ENCODE measurements at places on chromosomes 11 and 22. TPM values are rescaled to one million over a fixed set of nuclear protein-coding genes. Genes with fewer than 3 reads are reported as not detected.
A peak's percentile ranks its signal among the peaks of the same experiment; 100 is the strongest.

DNA sequence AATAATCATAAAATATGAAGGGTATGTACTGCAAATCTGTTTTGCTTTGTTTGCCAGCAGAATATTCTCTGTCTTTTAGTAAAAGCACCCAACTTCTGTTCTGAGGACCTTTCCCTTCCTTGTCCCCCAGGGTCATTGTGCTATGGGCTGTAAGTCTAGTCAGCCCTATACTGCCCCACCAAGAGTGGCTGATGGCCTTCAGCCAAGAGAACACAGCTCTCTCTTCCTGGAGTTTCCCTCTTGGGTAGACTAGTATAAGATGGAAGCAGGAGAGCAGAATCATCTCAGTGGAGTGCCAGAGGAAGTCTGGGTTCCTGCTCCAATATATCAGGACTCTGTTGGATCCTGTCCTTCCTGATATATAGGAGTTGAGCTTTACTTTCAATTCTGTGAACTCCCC is 29.0 kb downstream of the MMP13 start:
- no peak for DNase-seq

The EXPH5 gene
- total RNA-seq: 2.2 TPM

The GLYATL2 gene
- not detected for total RNA-seq

- DNase-seq: no peak
These were observed 42.0 kb upstream of the TUB start for GRCh38 chr11:8038811-8039529.

DNA sequence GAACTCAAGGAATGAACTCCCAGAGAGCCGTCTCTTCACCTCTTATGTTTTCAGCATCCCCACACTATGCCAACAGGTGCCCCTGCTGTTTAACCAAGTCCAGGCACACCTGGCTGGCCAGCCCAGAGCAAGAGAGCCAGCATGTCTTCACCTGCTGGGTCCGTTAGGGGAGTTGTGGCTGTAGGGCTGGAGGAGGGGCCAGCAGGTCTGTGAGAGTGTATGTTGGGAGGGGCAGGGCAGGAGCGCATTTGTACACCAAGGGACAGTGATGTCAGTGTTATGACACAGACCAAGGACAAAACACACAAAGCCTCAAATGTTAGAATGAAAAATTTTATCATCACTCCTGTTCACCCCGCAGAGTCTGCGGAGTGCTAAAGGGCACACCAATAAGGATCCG is 5.8 kb downstream of the PATZ1 start:
- no peak for DNase-seq

The MRGPRF gene
- 7.6 TPM for total RNA-seq

The C11orf65 gene
- 0.43 TPM for total RNA-seq

GRCh38 chr11:9799886-9800285 is 136.0 kb downstream of the SWAP70 start:
- no peak for DNase-seq

The C11orf16 gene
- not detected for total RNA-seq

The HBG2 gene
- not detected for total RNA-seq

GRCh38 chr11:71272161-71272560 is 19.8 kb upstream of the SHANK2 start:
- no peak for DNase-seq

DNA sequence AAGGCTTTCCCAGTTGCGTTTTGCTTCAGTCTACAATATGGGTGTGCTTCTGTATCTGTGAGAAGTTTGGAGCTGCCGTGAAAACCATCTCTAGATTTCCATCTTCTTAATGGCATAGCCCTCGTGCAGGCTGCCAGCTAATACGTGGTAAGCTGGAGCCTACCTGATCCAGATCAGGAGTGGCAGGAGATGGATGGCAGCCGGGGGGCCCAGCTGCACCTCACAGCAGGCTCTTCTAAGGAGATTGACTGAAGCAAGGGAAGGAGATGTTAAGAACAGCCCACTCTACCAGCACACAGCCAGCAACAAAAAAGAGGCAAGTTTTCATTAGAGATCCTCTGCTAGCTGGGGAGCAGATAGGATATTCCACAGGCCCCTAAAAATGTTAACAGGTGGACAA is 115.5 kb downstream of the MSANTD4 start:
- no peak for DNase-seq

- DNase-seq: no peak
These were observed 134.3 kb downstream of the ELP4 start for GRCh38 chr11:31643857-31644256.

DNA sequence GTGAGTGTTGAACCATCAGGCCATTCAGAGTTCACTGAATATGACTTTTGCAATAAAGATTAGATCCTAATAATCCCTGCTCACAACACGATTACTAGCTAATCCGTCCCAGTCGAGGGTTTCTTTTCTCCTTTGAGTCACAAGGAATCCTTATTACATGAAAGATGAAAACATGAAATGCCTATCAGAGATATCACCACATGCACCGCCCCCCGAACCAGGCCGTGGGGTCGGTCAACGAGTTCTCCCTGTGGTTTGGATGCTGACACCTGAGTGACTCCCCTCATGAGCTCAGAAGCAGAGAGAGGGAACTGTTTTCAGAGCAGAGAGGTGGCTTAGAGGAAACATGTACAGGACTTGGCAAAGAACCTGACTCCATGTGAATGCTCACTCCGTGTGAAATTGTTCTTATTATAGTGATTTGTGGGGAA is 263.3 kb downstream of the ETS1 start:
- DNase-seq: no peak

The NAALAD2 gene
- total RNA-seq: 1.1 TPM

DNA sequence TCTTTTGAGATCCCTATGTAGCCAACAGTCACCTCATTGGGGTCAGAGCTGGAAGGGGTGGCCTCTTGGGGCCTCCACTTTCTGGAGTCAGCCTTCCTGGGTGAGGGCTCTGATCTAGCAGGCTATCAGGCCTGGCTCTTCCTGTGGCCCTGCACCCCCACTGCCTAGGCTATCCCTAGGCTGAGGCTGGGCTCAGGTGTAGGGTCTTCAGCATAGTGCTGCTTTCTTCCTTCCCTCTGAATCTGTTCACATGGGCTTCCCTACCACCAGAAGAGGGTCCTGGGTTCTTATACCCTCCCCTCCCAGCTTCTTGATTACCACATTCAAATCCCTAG is 456 bp upstream of the SPI1 start:
- DNase-seq: no peak

GRCh38 chr11:76056876-76057275 is 149.4 kb downstream of the WNT11 start:
- no peak for DNase-seq

The UCP3 gene
- total RNA-seq: 13.1 TPM

- DNase-seq: no peak
These were observed 52.5 kb downstream of the TRIM44 start for GRCh38 chr11:35714882-35715627.

DNA sequence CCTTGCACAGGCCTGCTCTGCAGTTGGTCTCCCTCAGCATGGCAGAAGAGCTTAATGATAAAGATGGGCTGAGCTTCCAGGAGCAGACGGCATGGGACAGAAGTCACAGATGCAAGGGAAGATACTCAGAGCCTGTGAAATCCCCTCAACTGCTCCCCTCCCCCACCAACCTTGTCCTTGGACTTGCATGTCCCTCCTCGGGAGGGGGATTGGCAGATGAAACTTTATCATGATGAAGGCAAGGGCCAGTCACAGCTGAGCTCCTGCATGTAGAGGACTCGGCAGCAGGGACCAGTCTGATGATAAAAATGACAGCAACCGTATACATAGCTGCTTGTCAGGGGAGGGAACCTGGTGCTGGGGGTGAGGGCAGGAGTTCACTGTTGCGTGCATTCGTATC is 6.8 kb upstream of the SLC22A8 start:
- no peak for DNase-seq

GRCh38 chr11:65861533-65862183 is 1.4 kb downstream of the MUS81 start:
- DNase-seq: peak; percentile 21

DNA sequence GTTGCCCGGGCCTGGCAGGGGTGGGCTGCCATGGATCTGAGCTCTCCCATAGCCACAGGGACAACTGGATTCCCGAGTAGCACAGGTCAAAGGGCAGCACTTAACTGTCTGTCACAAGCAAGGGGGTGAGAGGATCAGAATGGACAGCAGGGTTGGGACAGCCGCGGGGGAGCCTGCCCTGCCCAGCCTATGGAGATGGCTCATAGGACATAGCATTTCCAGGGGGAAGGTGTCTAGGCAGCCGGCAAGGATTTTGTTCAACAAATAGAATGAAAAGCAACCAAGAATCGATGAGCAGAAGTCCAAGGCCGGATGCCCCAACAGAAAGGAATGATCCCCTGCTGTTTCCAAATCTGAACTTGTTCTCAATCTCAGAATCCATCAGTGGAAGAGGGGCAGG is 92.9 kb downstream of the RPS6KA4 start:
- no peak for DNase-seq

The OTOG gene
- not detected for total RNA-seq

DNA sequence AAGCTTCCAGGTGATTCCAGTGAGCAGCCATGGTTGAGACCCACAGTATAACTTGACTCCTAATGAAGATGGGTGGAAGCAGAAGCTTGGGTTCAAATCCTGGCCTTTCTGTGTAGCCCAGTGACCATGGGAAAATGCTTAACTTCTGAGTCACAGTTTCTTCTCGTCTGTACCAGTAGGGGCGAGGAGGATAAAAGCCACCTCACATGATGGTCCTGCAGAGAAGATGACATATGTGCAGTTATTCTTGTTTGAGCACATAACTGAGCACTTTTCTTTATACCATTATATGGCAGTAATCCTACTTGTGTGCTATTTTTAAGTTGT is 4.9 kb downstream of the TMEM109 start:
- no peak for DNase-seq

DNA sequence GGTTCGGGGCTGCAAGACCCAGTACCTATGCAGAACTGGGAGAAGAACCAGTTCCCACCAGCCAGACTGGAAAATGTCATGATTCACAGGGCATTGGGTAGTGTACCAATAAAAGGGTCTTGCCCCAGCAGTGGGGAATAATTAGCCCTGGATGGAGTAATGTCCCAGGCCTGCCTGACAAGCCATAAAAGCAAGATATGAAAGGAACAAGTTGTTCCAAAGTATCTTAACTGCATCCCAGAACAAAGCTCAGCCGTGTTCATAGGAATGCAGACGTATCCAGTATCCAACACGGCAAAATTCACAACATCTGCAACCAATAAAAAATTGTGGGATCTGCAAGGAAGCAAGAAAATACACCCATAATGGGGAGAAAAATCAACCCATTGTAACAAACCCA is 47.9 kb downstream of the ASCL2 start:
- DNase-seq: no peak

The SMC1B gene
- total RNA-seq: not detected

The PRPF19 gene
- total RNA-seq: 41.1 TPM

- DNase-seq: no peak
These were observed 48.3 kb downstream of the RPUSD4 start for GRCh38 chr11:126163074-126163700.

DNA sequence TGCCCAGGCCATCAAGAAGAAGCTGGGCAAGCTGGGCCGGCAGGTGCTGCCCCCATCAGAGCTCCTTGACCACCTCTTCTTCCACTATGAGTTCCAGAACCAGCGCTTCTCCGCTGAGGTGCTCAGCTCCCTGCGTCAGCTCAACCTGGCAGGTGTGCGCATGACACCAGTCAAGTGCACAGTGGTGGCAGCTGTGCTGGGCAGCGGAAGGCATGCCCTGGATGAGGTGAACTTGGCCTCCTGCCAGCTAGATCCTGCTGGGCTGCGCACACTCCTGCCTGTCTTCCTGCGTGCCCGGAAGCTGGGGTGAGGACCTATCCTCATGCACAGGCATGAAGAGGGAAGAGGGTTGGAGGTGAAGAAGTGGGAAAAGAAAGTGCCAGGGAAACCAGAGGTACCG is 5.3 kb upstream of the NHERF4 start:
- no peak for DNase-seq

- no peak for DNase-seq
These were observed 115.1 kb downstream of the MPPED1 start for GRCh38 chr22:43526946-43527345.

The RIC3 gene
- total RNA-seq: 11.7 TPM

DNA sequence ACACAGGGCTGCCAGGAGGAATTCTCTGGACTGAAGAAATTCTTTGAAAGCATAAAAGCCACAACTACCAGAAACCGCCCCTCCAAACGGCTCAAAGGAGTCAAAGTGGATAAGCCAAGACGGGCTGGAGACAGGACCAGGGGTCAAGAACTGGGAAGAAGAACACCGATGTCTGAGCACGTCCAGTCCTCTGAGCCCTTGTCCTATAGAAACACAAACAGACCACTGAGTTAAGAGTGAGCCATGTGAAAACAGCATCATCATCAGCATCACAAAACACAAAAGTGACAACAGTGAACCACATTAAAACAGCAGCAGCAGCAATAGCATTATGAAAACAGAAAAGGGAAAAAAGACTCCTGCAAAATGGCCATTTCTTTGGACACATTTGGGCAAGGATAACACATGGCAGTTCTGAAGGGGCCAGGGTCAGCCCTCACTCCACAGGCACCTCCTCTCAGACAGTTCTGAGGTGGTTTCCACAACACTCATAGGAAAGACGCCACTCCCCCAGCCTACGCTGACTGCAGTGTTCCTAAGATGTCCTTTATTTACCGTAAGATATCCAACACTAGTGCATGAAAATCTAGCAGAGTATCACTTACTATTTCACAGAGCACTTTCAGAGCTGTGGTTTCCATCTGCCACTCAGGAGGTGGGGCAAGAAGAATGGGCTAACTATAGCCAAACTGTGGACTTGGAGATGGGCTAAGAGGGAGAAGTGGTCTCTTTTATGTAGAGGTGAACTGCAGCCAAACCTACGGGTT is 28.6 kb upstream of the YPEL1 start:
- no peak for DNase-seq

DNA sequence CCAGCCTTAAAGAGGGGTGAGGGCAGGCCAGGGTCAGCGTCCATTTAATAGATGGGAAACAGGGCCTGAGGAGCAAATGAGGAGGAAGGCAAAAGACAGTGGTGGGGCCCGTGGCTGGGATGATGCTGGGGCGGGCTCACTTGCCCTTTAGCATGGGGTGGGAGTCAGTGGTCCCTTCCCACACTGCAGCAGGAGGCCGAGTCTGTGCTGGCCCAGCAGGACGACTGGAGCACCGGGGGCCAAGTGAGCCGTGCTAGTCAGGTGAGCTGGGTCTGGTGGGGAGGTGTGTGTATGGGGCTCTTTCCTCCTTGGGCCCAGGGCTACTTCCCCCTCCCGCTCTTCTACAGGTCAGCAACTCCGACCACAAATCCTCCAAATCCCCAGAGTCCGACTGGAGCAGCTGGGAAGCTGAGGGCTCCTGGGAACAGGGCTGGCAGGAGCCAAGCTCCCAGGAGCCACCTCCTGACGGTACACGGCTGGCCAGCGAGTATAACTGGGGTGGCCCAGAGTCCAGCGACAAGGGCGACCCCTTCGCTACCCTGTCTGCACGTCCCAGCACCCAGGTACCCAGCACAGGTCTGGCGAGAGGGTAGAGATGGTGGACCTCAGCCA is 12.8 kb downstream of the SCYL1 start:
- no peak for DNase-seq
